ENCODE measurements at places on chromosomes 5 and 9.

GRCh38 chr9:110048976-110049698 lies 158.8 kb downstream of the C9orf152 start:
- peak; percentile 55 for DNase-seq

DNA sequence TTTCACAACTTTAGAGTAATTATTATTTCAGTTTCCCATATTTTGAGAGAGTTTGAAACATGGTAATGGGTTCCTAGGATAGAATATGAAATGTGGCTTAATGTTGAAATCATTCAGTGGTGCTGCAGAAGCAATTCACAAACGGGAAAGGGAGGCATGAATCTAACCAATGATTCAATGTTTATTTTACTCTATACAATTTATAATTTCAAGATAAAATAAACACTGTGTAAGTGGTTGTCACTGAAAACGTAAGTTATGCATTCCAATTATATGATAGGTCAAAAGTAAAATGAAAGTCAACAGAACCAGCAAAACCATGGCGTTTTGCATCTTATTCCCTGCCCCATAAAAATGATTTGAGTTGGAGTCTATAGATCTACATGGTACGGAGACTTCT lies 1207.1 kb upstream of the CDH18 start:
- DNase-seq, result no peak

GRCh38 chr5:125249400-125249799 lies 503.0 kb upstream of the ZNF608 start:
- DNase-seq, result no peak

DNA sequence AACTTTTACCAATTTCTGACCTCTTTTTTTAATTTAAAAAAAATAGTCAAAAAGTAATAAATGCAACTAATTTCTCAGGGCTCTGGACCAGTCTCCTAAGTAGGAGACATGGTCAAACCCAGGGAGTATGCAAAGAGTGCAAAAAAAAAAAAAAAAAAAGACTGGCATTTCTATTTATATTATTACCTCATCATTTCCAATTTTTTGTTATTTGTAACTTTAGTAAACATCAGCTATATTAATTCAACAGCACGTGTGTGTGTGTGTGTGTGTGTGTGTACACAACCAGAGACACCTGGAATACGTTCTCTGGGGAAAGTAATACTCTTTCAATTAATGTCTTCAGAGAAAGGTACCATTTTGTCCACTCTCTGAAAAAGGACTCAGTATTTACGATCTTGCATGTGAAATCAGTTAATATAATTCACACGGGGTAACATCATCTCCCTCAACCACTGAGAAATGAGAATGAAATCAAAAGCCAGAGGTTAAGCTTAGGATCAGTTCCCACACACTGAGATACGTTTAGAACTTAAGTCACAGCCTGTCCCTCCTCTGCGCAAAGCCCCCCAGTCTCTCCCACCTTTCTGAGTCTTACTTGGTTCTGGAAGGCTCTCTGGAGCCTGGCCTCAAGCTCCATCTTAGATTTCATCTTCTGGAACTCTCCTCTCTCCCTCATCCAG lies 21.9 kb downstream of the ZNF608 start:
- no peak for DNase-seq

DNA sequence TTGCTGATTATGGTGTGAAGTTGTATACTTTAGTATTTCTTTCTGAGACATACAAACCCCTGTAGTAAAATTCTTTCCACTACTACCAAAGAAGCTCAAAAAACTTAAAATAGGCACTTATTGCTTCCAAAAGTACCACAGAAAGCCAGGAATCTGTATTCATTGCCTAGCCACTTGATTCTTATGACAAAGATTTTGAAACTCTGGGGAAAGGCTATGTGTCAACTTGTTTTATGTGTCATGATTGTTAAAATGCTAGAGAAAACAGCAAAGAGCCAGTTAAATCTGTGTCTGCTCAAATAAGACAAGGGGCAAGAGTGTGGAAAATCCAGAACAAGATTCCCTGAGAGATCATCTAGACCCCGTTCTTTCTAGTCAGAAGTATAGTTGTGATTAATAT lies 6.0 kb downstream of the KIF2A start:
- no peak for DNase-seq

DNA sequence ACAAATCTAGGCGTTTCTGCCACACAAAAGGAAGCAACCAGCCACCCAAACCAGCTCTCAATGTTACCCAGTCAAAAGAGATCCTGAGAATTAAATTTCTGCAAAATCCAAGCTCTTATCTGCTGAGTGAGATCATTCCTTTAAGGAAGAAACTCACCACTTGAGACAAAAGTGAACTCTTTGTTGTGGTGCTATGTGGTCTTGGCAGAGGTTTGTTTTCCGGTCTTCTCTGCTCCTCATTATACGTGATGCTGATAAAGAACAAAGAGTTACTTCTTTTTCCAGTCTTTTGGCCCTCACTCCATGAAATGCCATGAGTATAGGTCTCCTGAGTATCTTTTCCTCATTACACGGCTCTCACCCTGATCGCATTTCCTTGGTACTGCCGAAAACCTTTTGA lies 82.1 kb downstream of the PRKACG start:
- no peak for DNase-seq

DNA sequence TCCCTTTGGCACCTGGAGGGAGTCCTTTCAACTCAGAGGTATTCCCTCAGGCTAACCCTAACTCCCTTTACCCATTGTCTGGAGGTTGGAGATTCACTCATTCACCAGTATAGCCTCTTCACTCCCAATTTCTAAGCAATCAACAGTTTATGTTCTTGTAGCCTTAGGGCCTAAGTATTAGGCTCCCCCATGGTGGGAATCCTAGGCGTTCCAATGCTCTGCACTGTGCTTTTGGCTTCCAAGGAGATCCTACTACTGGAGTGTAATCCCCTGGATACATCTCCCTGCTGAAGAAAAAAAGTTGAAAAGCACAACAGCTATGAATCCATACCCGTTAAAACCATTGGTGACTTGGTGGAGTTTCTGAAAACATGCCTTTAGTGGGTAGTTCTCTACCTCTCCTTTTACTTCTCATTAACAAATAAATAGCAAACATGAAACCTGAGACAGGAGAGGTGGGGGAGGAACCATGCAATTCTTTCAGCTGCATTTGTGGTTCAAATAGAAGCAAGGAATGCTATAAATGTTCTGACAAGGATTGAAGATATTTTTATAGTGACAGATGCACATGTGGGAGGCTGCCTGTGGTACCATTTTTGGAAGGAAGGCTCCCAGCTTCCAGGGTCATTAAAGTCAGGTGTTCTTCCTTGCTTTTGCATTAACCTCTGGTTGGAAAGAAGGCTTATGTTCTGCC lies 397.1 kb downstream of the DMAC1 start:
- DNase-seq, result no peak

- DNase-seq, result no peak
Observed at GRCh38 chr9:116279230-116279629, 125.6 kb downstream of the PAPPA start.

GRCh38 chr5:1933364-1934055 lies 50.8 kb upstream of the IRX4 start:
- DNase-seq, result no peak

DNA sequence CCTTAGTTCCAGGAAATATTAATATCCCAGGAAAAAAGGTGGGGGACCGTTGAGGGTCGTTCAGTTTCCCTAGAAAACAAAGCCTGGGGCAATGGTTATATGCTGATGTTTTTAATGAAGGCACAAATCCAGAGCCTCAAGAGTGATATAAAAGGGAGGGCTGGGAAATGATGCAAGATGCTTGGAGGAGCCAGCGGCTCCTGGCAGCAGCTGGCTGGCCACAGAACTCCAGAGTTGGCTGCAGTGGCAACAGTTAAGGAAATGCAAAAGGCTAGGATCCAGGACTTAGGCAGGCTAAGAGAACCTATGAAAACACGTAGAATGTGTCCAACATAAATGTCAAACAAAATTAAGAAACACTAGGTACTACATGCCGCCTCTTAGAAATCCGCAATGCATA lies 31.0 kb upstream of the B4GALT1 start:
- DNase-seq, result no peak

DNA sequence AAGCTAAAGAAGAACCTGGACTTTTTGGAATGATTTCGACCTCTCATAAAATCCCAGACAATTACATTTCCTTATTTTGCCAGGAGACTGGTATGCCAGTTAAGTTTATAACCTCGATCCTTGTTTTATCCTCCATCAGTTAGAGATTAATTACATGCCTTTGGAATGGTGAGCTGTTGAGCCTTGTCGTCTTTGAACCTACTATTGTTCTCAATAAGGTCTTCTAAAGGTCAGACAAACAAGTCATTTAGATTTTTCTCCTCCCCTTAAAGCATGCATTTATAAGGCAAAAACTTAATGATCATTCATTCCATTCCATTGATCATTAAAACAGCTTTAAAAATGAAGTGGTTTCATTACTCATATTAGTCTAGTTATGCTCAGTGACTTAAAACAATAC lies 304.9 kb downstream of the DOCK8 start:
- DNase-seq, result no peak

GRCh38 chr5:39160576-39161213 lies 58.7 kb downstream of the FYB1 start:
- DNase-seq, result no peak

DNA sequence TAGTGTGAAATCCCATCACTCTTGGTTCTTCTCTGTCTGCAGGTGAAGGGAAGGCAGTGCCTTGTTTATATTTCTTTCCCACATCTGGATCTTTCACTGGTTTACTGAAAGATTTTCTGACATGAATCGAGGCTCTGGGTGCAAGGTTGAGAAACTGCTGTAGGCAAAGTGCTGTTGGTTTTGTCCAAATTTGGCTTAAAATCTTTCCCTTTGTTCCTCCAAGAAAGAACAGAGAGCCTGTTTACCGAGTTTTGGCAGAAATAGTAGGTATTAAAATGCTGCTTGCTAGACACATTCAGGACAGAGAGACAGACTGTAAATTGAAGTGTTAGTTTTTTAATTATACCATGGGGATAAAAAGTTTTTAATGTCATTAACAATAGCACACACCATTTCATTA lies 21.5 kb downstream of the SKP2 start:
- no peak for DNase-seq

DNA sequence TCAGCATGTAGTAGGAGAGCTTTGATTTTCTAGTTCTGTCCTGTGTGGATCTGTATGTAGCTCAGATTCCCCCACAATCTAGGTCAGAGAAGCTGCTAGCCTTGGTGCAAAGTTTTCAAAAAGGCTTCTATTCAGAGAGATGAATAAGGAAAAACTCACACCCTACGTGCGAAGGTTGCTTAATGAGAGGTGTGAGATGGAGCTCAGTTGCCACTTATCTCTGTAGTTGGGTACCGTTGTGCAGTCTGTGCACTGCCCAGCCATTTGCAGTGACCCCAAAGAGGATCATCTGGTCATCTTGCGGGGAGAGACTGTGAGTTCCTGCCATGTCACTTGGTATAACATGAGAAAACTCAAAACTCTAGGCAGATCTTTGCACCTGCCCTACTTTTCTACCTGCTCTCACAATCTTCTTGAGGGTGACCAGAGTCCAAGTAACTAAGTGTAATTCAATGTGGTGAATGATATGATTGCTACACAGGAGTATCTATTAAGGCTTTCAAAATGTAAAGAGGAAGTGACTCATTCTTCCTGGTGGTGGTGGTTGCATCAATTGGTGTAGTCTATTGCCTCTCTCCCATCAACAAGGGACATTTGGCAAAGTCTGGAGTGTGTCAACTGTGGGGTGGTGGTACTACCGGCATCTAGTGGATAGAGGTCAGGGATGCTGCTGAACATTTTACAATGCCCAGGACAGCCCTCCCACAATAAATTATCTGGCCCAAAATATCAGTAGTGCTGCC lies 65.2 kb downstream of the TMC1 start:
- no peak for DNase-seq

DNA sequence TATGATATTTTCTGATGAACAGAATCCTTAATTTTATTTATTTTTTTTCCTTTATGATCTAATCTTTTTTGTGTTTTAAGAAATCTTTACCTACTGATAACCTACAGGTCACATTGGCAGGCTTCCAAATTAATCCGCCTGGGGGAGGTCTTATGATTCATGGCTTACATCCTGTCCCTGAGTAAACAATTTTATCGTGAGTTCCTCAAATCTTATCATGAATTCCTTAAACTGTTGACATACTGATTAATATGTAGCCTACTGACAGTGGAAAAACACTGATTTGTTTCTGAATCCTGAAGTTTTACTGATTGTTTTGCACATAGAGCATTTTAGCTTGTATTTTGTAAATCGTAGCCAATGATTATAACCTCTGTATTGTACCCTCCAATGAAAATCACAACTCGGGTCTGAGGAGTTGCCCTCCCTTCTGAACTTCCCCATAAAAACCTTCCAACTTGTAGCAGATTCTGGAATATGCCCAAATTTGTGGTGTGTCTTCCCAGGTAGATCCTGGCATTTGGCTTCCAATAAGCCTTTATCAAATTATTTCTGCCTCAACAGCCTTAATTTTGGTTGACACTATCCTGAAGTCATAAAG lies 105.6 kb downstream of the VCAN start:
- no peak for DNase-seq

GRCh38 chr5:61482980-61483379 lies 150.9 kb downstream of the ZSWIM6 start:
- no peak for DNase-seq

DNA sequence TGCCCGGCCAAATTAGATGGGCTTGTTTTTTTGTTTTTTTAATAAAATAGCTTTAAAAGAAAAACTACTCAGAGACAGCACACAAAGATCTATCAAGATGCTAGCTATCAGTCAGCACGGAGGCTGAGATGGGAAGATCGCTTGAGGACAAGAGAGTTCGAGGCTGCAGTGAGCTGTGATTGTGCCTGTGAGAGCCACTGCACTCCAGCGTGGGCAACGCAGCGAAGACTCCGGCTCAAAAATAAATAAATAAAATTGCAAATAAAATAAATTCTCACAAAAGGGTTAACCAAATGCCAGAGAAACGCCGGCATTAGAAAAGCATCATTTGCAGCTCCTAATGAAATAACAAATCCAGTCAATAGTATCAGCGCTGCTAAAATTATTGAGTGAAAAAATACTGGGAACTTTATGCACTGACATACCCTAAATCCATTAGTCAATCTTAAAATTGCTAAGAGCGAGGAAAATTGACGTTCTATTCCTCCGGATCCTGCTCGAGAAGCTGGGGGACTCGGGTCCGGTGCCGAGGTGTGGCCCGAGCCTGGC lies 681 bp downstream of the CPLANE1 start:
- DNase-seq, result no peak

- no peak for DNase-seq
Observed at GRCh38 chr5:37926732-37927131, 86.9 kb upstream of the GDNF start.

GRCh38 chr9:136886610-136887597 lies 588 bp downstream of the TRAF2 start:
- peak; percentile 57 for DNase-seq

- DNase-seq, result no peak
Observed at GRCh38 chr5:78717674-78718584, 69.4 kb upstream of the LHFPL2 start.

- no peak for DNase-seq
Observed at GRCh38 chr5:127586066-127586770, 62.7 kb upstream of the CTXN3 start.
